ENCODE measurements at places on chromosomes 4 and X. TPM values are rescaled to one million over a fixed set of nuclear protein-coding genes. Genes with fewer than 3 reads are reported as not detected.
A peak's percentile ranks its signal among the peaks of the same experiment; 100 is the strongest.

DNA sequence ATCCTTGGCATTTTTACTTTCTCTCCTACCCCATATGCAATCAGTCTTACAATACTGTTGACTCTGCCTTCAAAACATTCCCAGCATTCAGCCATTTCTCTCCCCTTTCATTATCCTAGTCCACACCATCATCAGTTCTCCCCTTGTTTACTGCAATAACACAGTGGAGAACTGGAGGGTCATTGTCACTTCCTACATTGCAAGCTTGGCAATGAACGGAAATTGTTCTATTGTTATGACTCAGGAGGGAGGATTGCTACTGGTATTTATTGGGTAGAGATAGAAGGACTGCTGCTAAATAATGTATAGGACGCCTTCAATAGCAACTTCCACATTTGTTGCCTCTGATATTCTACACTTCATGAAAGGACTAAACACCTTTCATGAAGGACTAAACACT lies 231.8 kb downstream of the BANK1 start:
- DNase-seq = no peak

DNA sequence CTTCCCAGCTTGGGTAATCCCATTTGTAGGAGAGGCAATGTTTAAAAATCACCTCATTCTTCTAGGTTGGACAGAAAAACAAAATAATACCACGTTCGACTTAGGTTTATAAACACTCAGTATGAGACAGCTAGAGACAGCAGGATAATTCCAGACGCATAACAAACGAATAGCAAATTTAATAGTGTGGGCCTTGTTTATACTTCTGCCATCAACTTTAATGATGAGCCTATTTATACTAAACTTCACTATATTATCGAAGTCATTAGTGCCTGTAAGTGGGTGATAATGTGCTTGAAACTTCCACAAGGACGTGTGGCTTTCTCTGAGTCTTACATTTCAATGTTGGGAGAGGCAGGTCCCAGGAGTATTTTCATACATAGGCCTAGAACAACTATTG lies 255.7 kb upstream of the PPARGC1A start:
- no peak for DNase-seq

- DNase-seq = peak; percentile 98
Observed at GRCh38 chr4:39458505-39459300, at the start of the genes LIAS and RPL9. TSS of gene LIAS (plus strand) at chr4:39459056. CDS start at chr4:39459118, 62 bp downstream. TSS of gene RPL9 (minus strand) at chr4:39458922. CDS start at chr4:39458439, 483 bp downstream.

DNA sequence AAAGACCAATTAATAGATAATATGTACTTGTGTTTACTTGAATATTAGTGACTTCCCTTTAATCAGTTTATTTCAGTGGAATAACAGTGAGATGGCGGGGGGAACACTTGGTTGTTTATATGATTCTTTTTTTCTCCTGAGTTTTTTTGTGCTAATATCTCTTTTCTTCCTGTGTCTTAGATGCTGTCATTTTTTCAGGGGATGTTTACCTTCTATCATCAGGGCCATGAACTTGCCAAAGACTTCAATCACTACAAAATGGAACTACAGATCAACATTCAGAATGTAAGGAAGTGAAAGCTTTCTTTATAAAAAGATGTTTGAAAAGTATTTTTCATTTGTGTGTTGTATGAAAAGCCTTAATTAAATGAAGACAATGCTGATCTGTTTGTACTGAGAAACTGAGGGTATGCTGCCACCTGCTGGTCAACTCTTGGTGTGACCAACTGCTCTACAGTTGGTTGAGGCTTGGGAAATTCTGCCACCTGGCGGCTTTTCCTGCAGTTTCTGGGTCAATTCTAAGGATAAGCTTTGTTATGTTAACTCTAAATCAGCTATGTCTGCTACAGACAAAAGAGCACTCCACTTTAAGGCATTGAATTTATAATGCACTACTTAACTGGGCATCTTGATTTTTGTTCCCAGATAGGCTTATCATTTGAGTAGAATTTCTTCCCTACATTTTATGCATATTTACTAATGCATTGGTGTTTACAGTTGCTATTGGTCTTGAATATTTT lies 134.8 kb downstream of the ARHGAP10 start:
- peak; percentile 94 for DNase-seq

FAM47E gene
- total RNA-seq = 0.21 TPM

RNF212 gene
- not detected for total RNA-seq

DNA sequence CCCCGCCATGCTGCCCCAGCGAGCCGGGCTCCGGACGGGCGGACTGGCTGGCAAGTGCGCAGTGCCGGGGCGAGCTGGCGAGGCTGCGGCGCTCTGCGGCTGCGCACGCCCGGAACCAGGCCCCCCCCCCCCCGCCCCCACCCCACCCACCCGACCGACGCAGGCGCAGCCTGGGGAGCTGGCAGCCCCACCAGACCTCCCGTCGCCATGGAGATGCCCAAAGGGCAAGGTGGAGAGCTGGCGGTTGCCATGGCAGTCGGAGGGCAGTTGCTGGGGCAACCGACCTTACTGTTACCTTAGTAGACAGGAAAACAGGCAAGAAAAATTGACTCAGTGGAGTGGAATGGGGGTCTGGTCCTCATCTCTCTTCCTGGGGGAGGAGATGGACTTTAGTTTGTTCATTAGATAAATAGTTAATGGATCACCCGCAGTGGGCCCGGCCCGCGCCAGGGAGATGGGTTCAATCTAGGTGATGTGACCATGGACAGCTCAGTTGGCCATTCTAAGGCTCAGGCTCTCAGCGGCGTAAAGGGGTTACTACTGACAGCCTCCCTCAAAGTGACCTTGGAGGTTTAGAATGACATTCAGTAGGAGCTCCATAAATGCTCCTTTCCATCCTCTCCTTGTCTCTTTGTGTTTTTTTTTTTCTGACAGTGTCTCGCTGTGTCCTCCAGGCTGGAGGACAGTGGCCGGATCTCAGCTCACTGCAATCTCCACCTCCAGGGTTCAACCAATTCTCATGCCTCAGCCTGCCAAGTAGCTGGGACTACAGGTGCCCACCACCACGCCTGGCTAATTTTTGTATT lies at the start of gene PCSK1N:
TSS of gene PCSK1N (minus strand) at position 87 of the 806 bp plus-strand sequence. CDS start at position 9, 78 bp downstream.
- DNase-seq = no peak

PWWP3B gene
- total RNA-seq = 37.8 TPM

MAGEE1 gene
- total RNA-seq = 0.91 TPM

- no peak for DNase-seq
Observed at GRCh38 chr4:172352356-172352755, 539.2 kb downstream of the GALNTL6 start.

- no peak for DNase-seq
Observed at GRCh38 chrX:42952621-42953020, 174.7 kb upstream of the PPP1R2C start.

GRCh38 chrX:125954236-125954635 lies 211.9 kb downstream of the DCAF12L2 start:
- DNase-seq = no peak

DNA sequence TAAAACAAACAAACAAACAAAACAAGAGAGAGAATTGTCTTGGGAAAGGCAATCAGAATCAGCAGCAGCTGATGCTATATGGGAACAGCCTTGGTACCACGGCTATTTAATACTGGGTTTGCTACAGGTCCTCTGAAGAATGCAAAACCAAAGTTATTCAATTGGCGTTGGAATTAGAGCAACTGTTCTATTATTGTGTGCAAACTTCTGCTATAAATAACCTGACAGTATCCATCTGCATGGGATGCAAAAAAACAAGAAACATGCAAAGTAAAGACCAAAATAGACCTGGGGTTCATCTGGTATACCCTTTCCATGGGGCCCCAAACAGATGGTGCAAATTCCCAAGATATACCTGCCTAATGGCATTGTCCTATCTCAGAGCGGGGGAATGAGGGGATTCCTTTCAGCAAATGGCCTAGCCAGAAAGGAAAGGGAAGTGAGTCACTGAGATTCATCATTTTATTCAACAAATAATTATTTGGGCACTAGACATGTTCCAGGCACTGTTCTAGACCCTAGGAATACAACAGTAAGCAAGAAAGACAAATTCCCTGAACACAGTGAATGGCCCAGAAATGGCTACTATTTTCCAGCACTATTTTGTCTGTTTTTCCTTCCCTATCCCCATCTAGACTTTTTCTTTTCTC lies 268.9 kb downstream of the FBXW7 start:
- peak; percentile 79 for DNase-seq

APLN gene
- total RNA-seq = 0.43 TPM

GRCh38 chrX:45070116-45071007 lies 130.3 kb downstream of the DIPK2B start:
- DNase-seq = peak; percentile 44

DNA sequence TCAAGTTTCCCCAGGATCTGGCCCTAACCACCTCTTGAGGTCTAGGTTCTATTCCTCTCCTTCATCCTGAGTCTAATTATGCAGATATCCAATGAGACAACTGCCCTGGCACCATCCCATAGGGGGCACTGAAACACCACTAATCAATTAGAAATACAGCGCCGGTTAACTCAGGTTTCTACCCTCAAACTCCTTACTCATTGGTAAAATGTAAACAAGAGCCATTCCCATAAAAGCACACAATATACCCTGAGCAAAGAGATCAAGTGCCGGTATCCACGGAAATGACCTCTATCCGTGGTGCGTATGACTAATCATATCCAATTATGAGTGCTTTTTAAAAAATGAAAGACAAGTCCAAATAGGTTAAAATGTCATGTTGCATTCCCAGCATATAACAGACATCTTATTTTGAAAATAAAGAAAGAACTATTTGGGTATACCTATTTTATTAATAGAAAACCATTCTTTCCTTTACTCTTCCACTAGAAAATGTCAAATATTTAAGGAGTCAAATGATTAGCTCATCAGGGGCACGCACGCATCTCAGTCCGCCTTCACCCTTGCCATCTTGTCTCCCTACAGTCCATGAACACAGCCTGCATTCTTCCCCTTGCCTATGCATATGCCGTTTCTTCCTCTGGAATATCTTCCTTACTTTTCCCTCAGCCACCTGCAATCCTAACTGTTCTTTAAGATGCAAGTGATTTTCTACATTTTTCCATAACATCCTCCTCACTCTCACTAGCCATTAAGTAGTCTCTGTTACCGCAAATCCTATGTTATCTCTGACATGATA lies 141.1 kb downstream of the MAML3 start:
- DNase-seq = peak; percentile 72

HTN1 gene
- not detected for total RNA-seq

DNA sequence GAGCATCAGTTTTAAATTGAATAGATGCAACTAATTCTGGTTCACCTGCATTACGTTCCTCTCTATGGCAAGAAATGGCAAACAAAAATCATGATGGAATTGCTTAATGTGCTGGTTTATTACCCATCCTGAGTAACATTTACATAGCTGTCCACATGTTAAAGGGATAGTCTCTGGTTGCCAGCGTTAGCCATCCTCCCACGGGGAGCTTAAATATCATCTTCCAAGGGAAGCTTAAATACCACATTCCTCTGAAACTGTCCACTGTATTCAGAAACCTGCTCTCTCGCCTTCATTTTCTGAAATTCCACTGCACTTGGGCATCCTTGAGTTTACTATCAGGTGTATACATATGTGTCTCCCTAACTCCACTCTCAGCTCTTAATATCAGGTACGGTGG lies 586.6 kb downstream of the TLL1 start:
- no peak for DNase-seq

ELF4 gene
- total RNA-seq = 9.2 TPM

DNA sequence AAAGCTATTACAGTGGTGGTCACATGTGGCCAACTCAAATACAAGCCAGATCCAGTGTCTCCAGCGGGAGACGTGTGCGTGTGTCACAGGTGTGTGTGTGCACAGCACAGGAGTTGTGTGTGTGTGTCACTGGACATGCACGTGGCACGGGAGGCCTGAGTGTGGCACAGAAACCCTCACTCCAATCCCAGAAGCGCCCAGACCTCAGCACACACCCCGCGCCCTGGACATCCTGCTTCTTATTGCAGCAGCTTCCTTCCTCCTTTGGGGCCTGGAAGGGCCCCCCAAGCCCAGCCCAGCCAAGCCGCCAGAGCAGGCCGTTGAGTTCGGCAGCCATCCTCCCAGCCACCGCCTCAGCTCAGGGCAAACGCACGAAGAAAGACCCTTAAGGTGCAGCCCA lies 37.9 kb downstream of the ACOX3 start:
- no peak for DNase-seq

SRPX2 gene
- 42.1 TPM for total RNA-seq

RHOXF1 gene
- total RNA-seq = not detected

CORIN gene
- total RNA-seq = 1.5 TPM

- DNase-seq = peak; percentile 59
Observed at GRCh38 chr4:173420324-173420752, 21.4 kb upstream of the SCRG1 start.

XG gene
- 1.5 TPM for total RNA-seq

- peak; percentile 68 for DNase-seq
Observed at GRCh38 chrX:154373340-154374306, 811 bp downstream of the FLNA start.

DNA sequence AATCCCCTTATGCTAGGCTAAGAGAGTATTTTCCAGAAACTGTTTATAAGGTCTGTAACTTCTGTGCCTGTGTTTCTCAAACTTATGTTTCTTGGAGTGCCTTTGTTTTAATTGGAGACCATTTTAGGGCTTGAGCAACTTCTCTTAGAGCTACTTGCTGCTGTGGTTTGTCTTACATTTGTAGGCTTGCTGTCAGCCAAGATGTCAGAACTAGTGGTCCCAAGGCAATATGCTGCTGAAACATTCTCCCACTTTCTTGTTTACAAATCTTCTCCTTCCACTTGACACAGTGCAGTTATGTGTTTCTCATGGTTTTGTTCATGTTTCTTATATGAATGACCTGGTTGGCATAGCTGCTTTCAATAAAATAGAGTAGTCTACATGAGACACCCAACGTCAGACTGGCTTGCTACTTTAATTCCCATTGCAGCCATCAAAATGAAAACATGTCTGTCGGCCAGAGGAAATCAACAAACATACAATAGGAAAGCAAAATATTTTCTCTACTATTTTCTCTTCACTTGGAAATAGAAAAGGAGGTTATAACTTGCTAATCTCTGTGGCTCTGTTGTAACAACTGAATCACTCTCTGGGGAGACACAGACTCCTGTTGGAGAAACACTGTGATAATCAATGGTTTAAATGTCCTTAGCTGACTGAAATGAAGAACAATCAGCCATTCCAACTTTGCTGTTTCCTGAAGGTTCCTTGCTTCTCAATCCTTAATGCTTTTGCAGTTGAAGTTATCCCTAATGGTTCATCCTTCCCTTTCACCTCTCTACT lies 426.4 kb downstream of the PDGFC start:
- DNase-seq = no peak

DNA sequence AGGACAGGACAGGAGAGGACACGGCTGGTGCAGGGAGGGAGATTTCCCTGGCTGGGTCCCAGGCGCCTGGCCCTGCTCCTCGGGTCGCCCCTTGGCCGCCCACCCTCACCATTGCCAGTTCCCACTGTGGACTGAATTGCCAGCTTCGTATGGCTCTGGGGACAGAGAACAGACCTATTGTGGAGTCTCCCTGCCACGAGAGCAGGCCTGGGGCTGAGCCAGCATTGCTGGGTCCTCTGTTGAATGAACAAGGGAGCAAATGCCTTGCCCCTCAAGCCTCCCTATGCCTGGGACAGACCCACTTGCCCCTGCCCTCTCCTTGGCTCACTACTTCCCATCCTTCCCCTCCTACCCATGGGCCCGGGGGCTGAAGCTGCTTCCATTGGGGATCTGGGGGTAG lies 4.3 kb downstream of the PLXNA3 start:
- DNase-seq = no peak
